Stimulated activated CD8-positive, alpha-beta memory T cell treated with anti-CD3 and anti-CD28 coated beads, Interleukin-12 subunit alpha, Interleukin-12 subunit beta, amount 100 ng/mL, for 1 hour (primary cell): ENCODE measurements at places on chromosomes 7 and 10.

- no peak for DNase-seq
These were observed 1.7 kb upstream of the MNX1 start for GRCh38 chr7:157012113-157012547.

GRCh38 chr7:3028071-3028757, 15.5 kb downstream of the CARD11 start:
- DNase-seq = peak; percentile 3

GRCh38 chr7:121302214-121302745, 26.5 kb upstream of the WNT16 start:
- no peak for DNase-seq

DNA sequence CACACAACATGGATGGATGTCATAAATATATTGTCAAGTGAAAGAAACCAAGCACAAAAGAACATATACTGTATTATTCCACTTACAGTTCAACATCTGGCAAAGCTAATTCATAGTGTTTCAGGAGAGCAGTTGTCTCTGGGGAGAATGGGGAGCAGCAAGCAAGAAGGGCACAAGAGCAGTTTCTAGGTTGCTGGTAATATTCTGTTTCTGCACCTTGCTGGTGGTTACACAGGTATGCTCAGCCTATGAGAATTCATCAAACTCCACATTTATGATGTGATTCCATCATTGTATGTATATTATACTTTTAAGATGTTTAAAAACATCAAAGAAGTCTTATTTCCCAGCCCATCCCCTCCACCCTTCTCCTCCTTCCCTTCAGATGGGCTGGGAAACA, 18.1 kb upstream of the PALS2 start:
- no peak for DNase-seq

- no peak for DNase-seq
These were observed 1.8 kb downstream of the INPP5A start for GRCh38 chr10:132539431-132539839.

DNA sequence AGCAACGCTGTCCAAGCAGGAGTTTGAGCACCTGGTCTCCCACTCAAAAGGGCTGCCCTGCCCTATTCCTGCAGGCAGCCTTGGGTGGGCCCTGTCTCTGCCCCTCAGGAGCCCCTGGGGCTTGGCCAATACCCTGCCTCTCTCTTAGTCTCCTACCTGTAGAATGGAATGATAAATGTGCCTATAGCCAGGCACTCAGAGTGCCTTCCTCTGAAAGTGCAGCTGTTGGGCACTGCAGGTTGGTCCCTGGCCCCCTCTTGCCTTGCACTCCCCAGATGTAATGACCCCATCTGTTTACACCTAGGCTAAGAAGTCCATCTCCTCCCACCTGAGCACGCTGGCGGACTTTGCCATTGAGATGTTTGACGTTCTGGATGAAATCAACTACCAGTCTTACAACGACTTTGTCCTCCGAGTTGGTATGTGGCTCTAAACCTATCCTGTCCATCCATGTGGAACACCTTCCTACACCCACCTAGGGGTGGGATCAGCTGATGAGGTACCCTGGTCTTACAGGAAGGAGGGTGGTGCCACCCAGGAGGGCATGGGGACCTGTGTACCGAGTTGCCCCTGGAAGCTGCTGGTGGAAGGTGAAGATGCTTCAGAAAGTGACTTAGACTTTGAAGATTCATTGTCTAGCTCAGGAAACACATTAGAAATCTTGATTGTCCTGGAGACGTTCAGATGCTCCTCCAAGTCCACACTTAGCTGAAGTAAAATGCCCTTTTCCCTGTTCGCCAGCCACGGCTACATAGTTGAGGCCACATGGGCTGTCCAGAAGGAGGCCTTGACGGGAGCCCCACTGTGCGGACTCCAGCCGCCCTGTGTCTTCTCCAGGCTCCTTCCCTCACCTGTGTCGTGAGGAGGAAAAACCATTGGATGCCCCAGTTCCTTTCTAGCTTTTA, 134.1 kb downstream of the ADCY1 start:
- DNase-seq = no peak

GRCh38 chr10:100391163-100392002, 44.4 kb downstream of the SCD start:
- DNase-seq = no peak

- DNase-seq = peak; percentile 25
These were observed 262.8 kb upstream of the AOAH start for GRCh38 chr7:36986948-36987724.

GRCh38 chr10:79171504-79171903, 102.7 kb downstream of the ZMIZ1 start:
- DNase-seq = no peak

- DNase-seq = no peak
These were observed 50.8 kb upstream of the IFRD1 start for GRCh38 chr7:112399501-112399900.

DNA sequence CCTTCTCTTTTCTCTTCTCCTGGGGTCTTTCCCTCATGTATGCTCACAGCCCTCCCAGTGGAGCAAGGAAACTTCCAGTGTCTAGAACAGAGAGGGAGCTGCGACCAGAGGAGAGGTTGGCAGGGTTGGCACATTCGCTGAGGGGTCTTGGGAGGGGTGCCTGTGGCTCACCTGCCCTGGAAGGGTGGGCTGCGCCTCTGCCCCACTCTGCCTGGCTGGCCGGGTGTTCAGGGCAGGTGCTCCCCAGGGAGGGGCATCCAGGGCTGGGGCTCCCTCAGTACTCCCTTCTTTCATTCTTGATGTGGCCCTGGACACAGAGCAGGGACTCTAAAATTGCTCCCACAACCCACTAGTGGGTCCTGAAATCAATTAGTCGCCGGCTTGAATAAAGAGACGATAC, 16.9 kb downstream of the SHH start:
- no peak for DNase-seq

DNA sequence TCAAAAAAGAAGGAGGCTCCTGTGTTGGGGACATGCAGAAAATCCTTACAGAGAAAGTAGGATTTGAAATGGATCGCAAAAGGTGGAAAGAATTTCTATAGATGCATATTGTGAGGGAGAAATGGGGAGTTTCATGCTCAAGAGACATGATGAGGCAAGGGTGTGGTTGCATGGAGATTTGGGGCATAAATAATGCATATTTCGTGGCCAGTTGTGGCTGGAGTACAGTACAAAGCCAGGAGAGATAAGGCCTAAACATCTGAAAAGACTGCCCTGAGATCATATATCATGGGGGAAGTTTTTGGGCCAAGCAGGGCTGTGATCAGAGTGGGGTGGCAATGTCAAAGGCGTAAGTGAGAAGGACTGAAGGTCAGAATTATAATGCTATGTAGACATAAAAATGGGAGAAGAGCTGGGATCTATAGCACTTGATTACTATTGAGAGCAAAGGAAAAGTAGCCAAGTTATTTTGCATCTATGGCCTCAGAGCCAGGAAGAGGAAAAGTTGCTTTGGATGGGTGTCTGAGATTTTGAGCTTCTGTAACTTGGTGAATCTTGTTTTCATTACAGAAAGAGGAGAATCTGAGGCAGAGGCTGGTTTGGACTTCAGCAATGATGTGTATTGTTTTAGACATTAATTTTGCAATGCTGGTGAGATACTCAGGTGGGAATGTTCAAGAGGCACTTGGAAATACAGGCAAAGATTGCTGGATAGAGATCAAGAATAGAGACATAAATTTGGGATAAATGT, 166.6 kb downstream of the INHBA start:
- no peak for DNase-seq

GRCh38 chr10:52645187-52645758, 127.3 kb downstream of the MBL2 start:
- DNase-seq = no peak

DNA sequence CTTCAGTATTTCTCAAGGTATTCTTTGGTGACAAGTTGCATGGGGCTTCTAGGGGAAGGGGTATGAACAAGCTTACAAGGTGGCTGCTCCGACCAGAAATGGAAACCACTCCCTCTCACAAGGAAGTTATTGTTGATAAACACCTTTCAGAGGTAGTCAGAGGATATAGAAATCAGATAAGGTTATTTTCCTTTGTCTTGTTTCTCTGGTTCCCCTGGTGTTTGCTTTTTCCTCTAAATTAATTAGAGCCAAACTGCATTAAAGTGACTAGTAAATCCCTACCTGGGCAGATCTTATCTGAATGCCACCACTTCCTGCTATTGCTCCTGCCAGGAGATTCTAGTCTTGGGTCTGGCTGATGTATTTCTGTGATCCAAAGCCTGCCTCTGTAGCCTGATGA, 725.4 kb downstream of the INHBA start:
- no peak for DNase-seq

DNA sequence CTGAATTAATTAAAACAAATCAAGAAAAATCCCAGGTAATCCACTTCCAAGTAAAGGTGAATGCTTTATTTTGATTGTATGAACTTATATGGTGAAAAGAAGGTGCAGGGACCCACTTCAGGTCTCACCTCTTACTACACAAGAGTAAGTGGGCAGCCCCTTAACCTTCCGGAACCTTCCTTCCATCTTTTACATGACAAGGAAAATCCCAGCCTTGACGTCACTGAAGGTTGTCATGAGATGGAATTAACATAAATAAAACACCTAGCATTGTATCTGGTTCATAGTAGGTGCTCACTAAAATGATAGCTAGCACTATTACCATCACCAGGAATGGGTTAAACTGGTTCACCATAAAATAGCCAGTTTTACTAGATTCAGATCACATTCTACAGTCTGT, 119.5 kb downstream of the ICA1 start:
- no peak for DNase-seq

DNA sequence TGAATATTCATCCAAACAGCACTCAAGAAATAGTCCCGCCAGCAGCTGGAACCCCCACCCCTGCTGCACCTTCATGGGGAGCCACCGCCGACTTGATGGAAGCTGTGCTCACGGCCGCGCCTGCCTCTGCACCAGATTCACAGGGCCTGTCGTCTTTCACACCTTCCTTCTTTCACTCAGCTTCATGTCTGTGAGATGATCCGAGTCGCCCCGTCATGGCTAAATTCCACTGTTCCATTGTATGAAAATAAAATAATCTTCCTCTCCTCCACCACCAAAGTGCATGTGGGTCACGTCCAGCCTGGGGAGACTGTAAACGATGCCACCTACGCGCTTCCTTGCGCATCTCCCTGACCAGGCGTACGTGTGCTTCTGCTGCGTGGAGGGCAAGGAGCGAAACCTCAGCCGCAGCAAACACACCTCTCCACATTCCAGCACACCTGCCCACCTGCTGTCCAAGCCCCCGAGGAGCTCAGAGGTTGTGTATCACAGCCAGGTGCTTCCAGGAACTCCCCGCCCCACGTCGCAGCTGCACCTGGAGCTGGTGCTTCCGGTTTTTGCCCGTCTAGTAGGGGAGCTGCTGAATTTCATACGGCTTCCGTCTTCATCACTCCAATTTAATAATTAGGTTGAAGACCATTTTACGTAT, 137.0 kb downstream of the PTPRN2 start:
- DNase-seq = no peak

DNA sequence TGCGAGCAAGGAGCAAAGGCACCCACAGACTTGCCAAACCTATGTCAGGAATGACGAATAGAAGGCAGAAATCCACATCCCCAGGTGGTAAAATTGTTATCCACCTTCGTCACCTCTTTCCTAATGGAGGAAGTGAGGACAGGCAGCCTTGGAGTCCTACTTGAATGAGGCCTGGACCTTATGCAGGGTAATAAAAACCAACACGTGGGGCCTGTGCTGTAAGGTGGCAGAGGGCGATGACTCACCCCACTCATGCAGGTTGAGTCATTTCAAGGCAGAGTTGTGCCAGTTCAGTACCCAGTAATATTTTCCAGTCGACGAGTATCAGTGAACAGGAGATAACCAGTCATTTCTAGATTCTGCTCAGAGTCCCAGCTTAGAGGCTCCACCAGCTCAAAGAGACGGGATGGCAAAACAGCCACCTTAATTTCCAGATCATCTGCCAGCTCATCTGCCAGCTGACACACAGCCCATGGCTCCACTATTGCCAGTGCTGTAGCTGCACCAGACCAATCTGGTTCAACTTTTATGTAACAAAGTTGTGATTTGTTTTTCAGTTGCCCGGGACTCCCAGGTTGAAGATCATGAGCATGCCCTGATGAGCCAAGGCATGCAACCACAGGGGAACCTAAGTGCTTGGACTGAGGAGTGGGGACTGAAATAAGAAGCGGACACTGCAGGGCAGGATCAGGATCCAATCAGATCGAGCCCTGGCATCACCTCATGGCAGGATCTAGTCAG, 176.2 kb upstream of the ITGB1 start:
- peak; percentile 66 for DNase-seq
